Mammary epithelial cell (primary cell): ENCODE measurements at places on chromosomes 16 and 17. TPM values are rescaled to one million over a fixed set of nuclear protein-coding genes. Genes with fewer than 3 reads are reported as not detected.

- no peak for DNase-seq
Observed at GRCh38 chr16:4691666-4692412, 1.5 kb upstream of the NUDT16L1 start.

GRCh38 chr17:15740570-15741120 lies 8.6 kb downstream of the TBC1D26 start:
- DNase-seq: no peak

DNA sequence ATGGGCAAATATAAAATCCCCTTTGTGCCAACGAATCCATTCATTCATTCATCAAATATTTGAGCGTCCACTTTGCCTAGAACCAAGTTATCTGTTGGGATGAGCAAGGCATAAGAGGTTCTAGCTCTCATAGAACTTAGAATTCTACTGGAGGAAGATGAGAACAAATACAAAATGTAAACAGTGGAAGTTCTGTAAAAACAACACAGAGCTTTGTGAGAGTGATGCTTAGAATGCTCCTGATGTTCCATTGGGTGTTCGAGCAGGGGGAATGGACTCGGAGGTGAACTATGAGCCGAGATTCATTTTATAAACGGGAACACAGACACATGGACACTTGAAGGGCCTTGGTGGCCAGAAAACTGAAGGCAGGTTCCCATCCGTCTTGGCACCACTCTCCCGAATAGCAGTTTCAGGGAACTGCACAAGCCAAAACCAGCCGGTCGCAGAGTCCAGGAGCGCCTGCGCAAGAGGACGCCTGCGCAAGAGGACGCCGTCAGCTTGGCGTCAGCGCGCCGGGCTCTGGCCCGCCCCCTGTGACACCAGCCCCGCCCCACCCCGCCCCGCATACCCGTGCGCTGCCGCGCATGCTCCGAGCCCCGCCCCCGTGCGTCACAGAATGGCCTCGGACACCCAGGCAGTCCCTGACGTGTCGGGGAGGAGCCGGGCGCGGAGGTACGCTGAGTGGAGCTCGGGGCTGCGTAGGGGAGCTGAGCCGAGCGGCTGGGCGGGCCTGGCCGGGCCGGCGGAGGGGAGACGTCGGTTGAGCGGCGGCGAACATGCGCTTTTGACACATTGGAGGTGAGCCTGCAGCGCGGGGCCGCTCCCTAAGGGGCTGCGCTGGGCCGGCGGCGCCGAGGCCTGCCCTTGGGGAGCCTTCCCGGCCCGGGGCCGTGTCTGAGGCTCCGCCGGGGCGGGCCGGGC lies at the start of gene NDEL1:
Gene NDEL1 (plus strand): TSS at position 640 of the 924 bp plus-strand sequence. CDS start 8,388 bp downstream, outside the sequence.
- DNase-seq: peak; percentile 98

- no peak for DNase-seq
Observed at GRCh38 chr17:82841921-82842596, 2.2 kb upstream of the ZNF750 start.

DNA sequence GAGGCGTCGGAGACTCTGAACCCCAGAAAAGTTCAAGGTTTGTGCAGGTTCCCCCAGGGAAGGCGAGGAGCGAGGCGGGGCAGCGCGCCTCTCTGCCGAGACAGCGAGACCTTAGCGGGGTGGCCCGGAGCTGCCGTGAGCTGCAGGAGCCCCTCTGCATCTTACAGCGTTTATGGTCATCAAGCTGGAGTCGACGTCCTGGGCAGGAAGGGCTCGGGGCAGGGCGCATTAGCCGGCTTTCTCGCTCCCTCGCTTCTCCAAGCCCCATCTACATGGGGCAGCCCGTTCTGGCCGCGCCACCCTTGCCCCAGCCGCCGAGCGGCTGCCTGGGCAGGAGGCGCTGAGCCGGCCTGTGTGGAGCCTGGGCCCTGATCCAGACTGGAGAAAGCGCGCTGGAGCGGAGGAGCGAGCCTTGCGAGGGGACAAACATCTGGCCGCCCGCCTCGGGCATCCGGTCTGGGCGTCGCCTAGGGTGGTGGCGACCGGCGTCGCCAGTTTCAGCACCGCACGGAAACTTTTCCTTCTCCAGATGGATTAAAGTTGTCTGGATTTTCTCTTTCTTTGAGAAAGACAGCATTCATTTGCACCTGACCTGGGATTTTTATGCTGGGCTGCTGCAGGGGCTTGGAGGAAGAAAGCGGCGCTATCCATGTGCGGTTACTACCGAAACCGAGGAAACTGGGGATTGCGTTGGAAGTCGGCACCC lies 750 bp downstream of the TMEM132E start:
- peak; percentile 3 for DNase-seq

CCL16 gene
- not detected in 2 replicates for total RNA-seq

DHRS13 gene
- total RNA-seq: 7.0 and 7.3 TPM in 2 replicates

DCTPP1 gene
- total RNA-seq: 38.5 and 72.8 TPM in 2 replicates

- DNase-seq: no peak
Observed at GRCh38 chr16:624526-625070, 6.2 kb upstream of the WFIKKN1 start.

CA5A gene
- not detected for total RNA-seq

GRCh38 chr17:30278032-30278431 lies 13.7 kb downstream of the BLMH start:
- DNase-seq: no peak

DNA sequence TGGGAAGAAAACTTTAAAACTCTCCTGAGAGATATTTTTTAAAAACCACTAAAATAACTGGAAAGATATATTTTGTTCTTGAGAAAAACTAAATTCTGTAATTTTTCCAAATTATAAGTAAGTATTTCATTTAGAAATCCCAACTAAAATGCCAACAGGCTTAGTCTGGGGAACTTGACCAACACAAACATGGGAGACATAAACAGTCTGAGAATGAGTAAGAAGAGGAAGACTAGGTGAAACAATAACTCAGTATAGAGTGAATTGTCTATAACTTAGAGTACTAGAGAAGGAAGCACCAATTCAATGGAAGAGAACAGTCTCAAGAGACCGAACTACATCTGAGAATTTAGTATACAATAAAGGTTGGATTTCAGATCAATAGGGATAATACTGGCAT lies 2.9 kb downstream of the CMTM1 start:
- DNase-seq: peak; percentile 26

DNA sequence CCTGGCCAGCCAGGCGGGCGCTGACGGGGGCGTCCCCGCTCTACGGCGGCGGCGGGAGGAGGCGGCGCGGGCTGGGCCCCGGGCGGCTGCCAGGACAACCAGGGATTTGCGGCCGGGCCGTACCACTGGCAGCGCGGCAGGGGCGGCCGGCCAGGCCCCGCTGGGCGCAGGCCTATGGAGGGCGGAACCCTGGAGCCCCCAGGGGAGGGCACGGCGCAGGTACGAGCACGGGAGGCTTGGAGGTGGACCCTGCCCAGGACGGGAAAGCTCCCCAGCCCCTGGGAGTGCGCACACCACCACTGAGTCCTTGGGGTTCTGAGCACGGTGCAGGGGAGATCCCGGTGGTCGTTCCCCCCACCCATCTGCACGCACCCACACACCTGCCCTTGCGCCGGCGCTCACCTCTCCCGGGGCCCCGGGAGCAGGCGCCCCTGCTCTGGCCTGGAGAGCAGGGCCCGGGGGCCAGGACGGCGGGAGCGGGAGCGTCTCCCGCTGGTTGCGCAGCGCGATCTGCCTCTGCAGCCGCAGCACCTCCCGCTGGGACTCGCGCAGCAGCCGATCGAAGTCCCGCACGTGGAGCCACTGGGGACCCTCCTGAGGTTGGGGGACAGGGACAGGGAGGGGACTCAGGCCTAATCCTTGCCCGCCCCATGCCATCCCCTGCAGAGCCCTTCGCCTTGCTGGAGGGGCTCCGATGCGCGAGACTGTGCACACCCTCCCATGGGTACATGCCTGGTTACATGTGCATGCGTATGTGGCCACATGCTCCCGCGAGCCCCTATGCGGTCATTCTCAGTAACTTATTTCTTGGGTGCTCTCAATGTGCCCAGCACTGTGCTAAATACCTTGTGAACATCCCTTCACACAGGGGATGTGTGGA lies 3.9 kb downstream of the TSPOAP1 start:
- no peak for DNase-seq

DNA sequence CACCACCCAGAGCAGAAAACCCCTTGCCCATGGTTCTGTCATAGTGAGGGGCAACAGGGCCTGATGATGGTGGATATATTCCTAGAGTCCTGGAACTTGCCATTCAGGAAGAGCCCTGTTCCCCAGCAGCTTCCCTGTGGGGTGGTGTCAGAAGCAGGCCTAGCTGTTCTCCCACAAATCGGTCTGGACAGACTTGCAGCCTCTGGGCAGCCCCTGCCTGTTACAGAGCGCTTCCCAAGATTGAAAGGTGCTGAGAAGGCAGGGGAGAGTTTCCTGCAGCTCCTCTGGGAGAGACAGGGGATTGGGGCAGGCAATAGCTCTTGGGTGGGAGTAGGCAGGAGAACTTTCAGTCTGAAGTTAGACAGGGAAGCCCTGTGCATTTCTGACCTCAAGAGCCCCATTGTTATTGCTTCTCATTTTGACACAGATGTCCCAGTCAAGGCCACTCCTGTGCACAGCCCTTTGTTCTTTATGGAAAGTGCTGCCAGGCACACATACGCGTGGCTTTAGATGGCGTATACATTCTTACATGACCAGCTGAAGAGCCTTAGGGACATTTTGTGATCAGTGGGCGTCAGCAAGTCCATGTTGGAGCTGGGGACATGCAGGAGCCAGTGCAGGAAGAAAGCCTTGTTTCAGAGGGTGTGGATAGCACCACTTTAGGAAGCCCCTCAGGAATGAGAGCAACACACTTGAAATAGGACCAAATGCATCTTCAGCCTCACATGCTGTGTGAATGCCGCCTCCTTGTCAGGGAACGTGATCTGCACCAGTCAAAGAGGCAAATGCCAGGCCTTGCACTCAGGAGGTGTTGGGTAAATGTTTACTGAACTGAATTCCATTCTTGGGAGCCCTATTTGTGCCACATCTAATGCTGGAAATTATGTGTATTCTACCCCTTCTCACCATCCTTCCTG lies 67.5 kb downstream of the GNAO1 start:
- DNase-seq: no peak

- no peak for DNase-seq
Observed at GRCh38 chr16:67805718-67806427, 487 bp downstream of the RANBP10 start.

- no peak for DNase-seq
Observed at GRCh38 chr16:7990626-7991260, 599.6 kb downstream of the TMEM114 start.

SLC38A8 gene
- not detected in 2 replicates for total RNA-seq

TBX2 gene
- total RNA-seq: 1.5 and 2.9 TPM in 2 replicates

DNA sequence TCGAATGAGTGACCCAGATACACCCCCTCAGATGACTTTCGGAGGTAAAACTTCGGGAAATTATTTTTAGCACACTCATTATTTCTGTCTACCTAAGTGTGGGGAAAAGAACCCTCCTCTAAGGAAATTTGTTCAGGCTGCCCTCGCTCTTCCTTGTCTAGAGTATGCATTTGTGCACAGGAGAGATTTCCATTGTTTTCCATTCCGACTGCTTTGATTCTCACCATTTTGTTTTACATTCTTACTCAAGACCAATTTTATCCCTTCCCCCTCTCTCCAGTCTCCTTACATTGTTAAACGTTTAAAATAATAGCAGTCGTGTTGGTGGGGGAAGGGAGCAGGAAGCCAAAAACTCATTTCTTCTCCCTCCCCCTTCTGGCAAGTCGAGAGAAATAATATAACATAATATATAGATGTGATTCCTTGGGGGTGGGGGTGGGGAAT lies 1.5 kb upstream of the CHD3 start:
- no peak for DNase-seq

GRCh38 chr16:11526655-11527350 lies 59.9 kb downstream of the LITAF start:
- DNase-seq: no peak
